Stimulated activated CD8-positive, alpha-beta memory T cell treated with anti-CD3 and anti-CD28 coated beads, Interleukin-7, amount 100 ng/mL, for 24 hours (primary cell): ENCODE measurements at places on chromosomes 12 and 14.

GRCh38 chr12:66176105-66176900 is 6.5 kb upstream of the TMBIM4 start:
- DNase-seq: no peak

- no peak for DNase-seq
Measured at GRCh38 chr12:126114441-126114840, 1049.2 kb downstream of the AACS start.

DNA sequence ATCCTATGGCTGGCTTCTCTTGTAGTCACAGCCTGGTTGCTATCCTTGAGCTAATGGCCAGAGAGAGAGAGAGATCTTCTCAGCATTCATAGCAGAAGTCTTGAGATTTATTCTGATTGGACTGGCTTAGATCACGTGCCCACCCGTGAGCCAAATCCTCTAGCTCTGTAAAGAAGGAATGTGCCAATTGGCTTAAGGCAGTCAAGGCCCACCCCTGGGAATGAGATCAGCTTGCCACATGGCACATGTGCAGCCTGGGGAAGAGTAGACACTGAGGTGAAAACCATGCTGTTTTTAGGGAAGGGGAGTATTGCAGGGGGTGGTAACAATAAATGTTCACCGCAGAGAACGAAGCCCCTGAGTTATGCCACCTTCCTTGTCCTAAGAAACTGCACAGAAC is 36.3 kb downstream of the PLEKHG7 start:
- no peak for DNase-seq

- DNase-seq: no peak
Measured at GRCh38 chr12:508795-509194, 49.1 kb downstream of the B4GALNT3 start.

- DNase-seq: no peak
Measured at GRCh38 chr12:62899568-62900390, 35.2 kb downstream of the PPM1H start.

DNA sequence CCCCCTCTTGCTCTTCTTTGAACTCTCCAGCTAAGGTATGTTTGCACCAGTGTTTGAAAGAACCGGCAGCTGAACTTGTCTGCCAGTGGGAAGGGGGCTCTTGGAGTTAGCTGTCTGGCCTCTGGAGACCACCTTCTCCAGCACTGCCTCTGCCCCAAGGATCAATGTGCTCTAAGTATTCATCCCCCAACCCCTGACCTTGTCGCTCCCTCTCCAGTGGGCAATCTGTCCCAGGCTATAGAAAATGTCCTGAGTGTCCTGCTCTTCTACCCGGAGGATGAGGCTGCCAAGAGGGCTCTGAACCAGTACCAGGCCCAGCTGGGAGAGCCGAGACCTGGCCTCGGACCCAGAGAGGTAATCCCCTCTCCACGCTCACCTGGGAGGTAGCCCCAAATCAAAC is 2.8 kb downstream of the P3H3 start:
- no peak for DNase-seq

- DNase-seq: no peak
Measured at GRCh38 chr12:15477761-15478160, 155.5 kb downstream of the PTPRO start.

GRCh38 chr14:58258156-58258555 is 13.5 kb downstream of the PSMA3 start:
- DNase-seq: no peak

DNA sequence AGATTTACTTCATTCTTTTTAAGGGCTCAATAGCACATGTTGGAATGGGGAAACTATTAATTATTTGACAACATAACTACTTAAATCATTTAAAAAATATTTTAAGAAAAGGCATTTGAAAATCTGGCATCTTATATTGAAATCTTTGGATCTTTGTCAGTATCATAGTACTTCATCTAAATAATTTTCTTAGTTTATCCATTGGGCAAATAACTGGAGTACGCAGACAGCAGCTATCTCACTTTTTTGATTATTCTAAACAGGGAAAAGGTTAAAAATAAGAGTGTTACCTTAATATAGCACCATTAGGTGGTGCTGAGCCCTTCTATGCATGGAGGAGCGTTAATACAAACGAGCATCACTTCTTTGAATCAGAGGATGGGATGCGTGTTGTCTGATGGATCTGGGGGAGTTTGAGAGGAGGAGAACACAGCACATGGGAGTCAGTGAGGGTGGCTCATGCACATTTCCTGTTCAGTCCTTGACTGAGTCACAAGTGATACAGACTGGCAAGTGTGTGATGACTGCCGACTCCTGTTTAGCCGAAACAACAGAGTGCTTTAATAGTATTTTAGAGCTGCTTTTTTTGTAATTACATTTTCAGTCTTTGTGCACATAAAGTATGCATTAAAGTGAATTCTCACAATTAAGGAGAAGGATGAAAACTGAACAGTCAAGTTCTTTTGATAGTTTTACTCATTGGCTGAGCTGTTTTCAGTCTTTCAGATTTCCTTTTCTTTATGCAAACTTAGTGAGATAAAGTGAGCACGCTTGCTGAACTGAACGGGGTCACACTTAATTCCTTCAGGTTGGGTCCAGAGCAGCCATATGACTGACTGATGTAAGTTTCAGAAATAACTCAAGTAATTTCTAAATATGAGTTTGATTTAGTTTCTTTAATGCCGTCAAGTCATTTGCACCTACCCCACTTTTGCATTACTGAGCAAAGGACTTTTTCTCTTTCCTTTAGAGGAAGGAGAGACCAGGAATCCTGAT is 92.7 kb downstream of the DIP2B start:
- DNase-seq: no peak

DNA sequence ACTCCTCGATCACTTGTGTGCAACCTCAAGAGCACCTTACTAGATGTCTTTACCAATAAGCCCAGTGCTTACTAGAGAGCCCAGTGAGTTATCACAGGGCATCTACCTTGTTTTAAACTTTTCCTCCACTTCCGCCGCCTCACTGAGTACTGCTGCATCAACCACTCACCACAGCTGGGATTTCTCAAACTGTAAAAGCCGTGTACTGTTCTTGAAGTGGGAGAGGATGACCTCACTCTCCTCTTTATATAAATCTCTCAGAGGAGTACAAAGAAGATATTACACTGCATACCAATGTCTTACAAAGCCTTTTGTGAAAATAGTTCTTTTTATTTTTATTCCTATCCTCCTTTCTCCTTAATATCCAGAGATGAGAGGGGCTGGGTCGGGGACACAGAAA is 94.1 kb downstream of the PLCZ1 start:
- DNase-seq: no peak

GRCh38 chr14:34122650-34123049 is 171.8 kb upstream of the EGLN3 start:
- DNase-seq: no peak

- no peak for DNase-seq
Measured at GRCh38 chr12:127600211-127600610, 666.8 kb upstream of the TMEM132C start.

GRCh38 chr14:41859336-41859735 is 252.7 kb downstream of the LRFN5 start:
- DNase-seq: no peak

DNA sequence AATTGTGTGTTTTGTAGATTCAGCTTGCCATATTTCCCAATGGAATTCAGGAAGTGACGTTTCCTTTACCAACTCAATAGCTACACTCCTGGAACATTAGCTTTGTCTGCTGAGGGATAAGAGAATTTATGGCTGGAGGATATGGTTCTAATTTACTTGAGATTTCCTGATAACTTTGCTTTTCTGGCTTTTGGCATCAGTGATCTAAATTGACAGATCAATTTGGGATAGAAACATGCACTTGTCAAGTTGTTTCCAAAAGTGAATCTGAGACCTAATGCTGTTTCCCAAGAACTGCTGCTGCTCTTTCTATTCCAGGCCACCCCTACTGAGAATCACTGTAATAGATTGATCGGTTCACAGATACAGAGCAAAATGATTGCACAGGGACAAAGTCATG is 43.2 kb downstream of the MGAT4C start:
- DNase-seq: no peak
